ENCODE measurements at places on chromosomes 16 and 17.

- DNase-seq = no peak
- H3K4me1 ChIP-seq = peaks cover 2% of the 10 kb centered on the region
- H3K4me3 ChIP-seq = no peak overlapping the region
- no peaks in the 10 kb centered on the region for H3K36me3 ChIP-seq
- H3K27ac ChIP-seq = no peak overlapping the region
Measured at GRCh38 chr17:5769593-5770354, 185.5 kb upstream of the NLRP1 start.

DNA sequence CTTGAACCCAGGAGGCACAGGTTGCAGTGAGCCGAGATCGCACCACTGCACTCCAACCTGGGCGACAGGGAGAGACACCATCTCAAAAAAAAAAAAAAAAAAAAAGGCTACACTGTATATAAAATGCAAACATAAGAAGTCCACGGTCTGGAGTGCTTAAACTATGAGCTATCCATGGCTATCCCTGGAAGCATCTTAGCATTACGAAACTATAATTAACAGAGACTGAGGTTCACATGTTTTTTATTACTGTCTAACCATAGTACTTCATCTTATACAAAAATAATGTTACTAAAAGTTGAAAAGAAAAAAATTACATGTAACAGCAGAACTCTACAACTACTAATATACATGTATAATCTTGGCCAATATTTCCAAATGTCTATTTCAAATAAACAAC is 32.8 kb downstream of the HELZ start:
- H3K27ac ChIP-seq = no peak overlapping the region
- H3K36me3 ChIP-seq = peaks cover 22% of the 10 kb centered on the region
- H3K27me3 ChIP-seq = no peaks in the 10 kb centered on the region
- H3K4me1 ChIP-seq = peaks cover 10% of the 10 kb centered on the region

DNA sequence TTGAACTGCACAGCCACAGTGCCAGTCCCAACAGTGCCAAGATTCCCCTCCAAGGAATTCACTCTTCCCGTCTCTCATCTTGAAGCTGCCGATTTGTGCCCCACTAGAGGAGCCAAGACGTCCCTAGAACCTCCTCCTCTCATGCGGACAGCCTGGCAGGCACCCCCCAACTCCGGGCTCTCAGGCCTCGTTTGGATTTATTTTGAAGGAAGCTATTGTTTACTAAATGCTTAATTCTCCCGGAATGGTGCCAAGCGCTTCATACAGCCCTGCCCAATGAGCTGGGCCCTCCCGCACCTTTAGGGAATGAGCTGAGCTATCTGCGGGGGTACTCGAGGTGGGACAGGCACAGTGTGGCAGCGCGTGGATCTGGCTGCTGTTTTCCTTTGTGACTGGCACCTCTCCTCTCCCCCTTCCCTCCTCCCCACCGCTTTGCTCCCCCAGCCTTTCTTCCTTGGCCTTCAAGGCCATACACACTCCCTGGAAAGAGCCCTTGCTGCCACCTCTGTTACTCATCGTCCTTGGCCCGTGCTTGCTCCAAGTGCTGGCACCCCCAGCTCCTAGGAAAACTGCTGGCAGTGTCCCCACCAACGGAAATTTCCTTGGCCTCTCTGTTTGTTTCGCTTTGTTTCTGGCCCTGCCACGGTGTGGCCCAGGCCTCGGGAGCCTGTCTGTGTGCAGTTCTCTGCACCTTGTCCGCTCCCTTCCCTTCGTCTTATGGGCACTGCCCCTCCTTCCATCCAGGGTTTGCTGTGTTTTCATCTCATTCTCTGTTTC is 49.9 kb upstream of the CDR2 start:
- H3K4me3 ChIP-seq = no peak overlapping the region
- no peaks in the 10 kb centered on the region for H3K4me1 ChIP-seq
- DNase-seq = no peak
- peaks cover 58% of the 10 kb centered on the region for H3K36me3 ChIP-seq
- no peak overlapping the region for H3K27ac ChIP-seq
- H3K27me3 ChIP-seq = no peaks in the 10 kb centered on the region

GRCh38 chr17:58985971-58986370 is 120.7 kb downstream of the TRIM37 start:
- no peaks in the 10 kb centered on the region for H3K4me1 ChIP-seq
- no peaks in the 10 kb centered on the region for H3K27me3 ChIP-seq
- DNase-seq = no peak

GRCh38 chr16:78275420-78275819 is 176.0 kb downstream of the WWOX start:
- no peak for DNase-seq
- no peak overlapping the region for H3K4me3 ChIP-seq
- no peaks in the 10 kb centered on the region for H3K36me3 ChIP-seq
- H3K27me3 ChIP-seq = no peaks in the 10 kb centered on the region
- no peaks in the 10 kb centered on the region for H3K4me1 ChIP-seq
- no peak overlapping the region for H3K27ac ChIP-seq
